ENCODE measurements at places on chromosomes 5 and 9.

DNA sequence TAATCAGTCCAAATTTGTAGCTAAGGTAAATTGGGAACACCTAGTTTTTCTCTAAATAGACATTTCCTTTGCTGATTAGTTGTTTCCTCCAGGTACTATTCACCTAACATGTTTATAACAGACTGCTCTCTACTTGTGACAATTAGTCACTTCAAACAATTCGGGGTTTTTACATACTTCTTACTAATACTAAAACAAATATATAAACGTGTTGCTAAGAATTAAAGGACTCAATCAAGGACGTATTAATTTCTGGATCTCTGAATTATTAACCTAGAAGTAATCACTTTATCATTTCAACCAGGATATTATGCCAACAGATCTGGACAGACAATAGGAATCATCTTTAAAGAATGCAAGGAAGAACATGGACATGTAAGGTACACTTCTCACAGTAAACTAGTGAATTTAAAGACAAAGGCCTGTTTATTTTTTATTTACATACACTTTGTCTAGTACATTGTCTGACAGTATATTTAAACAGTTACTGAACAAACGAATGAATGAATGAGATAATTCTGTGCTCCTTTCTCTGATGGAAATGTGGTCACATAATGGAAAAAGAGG is 22.3 kb downstream of the PJA2 start:
- peak; percentile 15 for DNase-seq

- no peak for DNase-seq
Measured at GRCh38 chr9:21413151-21413550, 4.2 kb downstream of the IFNA8 start.

- no peak for DNase-seq
Measured at GRCh38 chr9:94866770-94867169, 140.3 kb downstream of the AOPEP start.

DNA sequence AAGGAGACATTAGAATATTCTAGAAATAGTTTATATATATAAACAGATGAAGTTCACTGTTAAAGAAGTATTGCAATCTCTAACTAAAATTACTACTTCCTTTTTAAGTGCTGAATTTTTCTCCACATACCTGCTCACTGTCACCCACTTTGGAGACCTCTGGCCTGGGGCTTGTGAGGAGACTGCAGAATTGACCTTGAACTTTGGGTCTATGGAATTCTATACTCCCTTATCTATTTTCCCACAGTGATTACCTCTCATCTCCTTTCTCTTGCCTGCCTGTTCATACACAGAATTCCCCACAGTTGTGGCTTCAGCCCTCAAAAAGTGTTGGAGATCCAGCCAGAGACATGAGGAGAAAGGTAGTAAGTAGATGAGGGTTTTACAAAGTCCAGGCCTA is 45.4 kb downstream of the LARP1 start:
- no peak for DNase-seq

DNA sequence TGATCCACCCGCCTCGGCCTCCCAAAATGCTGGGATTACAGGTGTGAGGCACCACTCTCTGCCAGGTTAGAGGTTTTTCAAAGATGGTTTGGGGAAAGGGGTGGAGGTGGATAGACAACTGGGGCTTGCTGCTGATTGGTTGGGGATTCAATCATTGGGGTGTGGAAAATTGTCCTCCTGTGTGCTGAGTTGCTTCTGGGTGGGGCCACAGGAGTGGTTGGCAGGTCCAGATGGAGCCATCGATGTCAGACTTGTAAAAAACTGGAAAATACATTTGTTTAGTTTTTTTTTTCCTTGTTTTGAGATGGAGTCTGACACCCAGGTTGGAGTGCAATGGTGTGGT is 61.9 kb upstream of the CLINT1 start:
- no peak for DNase-seq

GRCh38 chr9:128928624-128929023 is 7.8 kb downstream of the PHYHD1 start:
- DNase-seq: no peak

DNA sequence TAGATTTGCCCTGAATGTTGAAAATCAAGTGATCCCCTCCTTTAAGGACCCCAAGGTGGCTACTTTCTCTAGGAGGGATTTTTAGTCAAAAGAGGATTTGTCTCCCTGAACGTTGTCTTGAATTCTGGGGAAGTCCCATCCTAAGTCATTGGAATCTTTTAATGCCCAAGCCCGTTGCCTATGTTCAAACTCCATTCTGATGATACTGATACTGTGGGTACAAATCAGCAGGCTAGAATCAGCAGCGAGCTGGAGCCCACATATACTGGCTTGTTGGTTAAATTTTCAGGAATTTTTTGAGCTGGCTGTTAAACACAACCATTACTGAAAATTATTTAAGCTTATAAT is 22.4 kb upstream of the TNFSF15 start:
- DNase-seq: no peak

GRCh38 chr5:109267283-109267682 is 142.5 kb downstream of the PJA2 start:
- no peak for DNase-seq

GRCh38 chr5:173730632-173731298 is 114.3 kb upstream of the BOD1 start:
- DNase-seq: no peak

- no peak for DNase-seq
Measured at GRCh38 chr5:61622156-61622555, 290.1 kb downstream of the ZSWIM6 start.
